ENCODE measurements at places on chromosomes 5 and 9.

GRCh38 chr9:103183701-103184171, 188.6 kb downstream of the CYLC2 start:
- no peak for DNase-seq

GRCh38 chr5:148091991-148092964, 28.5 kb downstream of the SPINK5 start:
- no peak for DNase-seq

- no peak for DNase-seq
These were observed 24.2 kb upstream of the SIL1 start for GRCh38 chr5:139222346-139222745.

DNA sequence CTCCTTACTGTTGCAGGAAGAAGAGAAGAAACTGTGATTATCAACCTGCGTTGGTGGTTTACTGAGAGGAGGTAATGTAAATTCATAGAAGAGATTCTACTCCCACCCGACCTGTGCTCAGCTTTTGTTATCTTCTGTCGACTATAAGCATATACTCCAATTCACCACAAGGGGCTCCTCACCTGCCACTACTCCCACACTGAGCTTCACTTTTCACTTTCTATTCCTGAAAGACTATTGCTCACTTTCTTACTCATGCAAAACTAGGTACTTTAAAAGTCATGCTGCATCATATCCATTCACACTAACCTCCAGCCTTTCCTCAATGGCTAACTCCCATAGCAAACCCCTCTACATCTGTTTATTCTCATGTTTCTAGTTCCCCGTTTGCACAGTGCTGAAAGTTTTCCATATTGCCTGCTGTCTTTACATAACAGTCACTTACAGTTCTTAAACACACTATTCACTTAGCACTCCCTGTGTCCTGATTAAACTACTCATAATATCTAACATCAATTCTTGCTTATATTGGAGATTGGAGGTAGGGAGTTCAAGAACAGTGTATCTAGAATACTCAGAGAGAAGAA, 1062.6 kb downstream of the NR2F1-AS1 start:
- peak; percentile 74 for DNase-seq

DNA sequence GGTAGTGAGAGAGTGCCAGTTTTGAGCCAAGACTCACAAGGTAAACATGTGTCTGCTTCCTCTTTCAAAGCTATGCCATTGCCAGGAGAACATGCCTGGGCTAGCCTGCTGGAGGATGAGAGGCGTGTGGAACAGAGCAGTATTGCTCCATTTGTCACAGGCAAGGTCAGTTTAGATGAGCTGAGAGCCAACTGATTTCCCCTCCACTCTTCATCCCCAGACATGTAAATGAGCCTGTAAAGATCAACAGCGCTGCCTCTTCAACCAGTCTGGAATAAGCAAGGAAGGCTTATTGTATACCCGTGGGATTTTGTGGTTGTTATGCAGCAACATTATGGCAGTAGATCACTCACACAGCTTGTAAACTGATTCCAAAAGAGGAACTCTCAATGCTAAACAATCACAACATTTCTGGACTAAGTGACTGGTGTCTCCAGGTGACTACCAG, 8.2 kb upstream of the GDNF start:
- DNase-seq = no peak

- no peak for DNase-seq
These were observed 62.0 kb upstream of the RNF130 start for GRCh38 chr5:180133551-180133950.

GRCh38 chr9:72013292-72013760, 47.1 kb downstream of the C9orf57 start:
- no peak for DNase-seq

GRCh38 chr5:168772316-168772961, 193.3 kb upstream of the PANK3 start:
- no peak for DNase-seq

GRCh38 chr9:130365323-130365721, 79.4 kb upstream of the ASS1 start:
- no peak for DNase-seq

DNA sequence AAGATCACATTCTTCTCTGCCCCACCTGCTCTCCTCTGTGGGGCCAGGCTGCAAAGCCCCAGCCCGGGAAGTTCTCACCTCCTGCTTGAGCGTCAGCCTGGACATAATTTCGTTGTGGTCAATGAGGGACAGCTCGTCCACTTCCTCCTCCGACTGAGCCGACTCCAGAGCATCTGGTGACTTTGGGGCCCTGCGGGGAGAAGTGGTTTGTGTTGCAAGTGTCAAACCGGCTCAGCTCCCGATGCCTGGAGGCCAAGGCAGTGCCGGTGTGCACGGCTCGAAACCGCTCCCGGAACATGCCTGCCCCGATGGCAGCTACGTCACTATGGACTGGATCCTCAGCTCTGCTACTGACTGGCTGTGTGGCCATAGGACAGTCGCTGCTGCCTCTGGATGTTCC, 52.8 kb downstream of the PRRT1B start:
- DNase-seq = no peak

DNA sequence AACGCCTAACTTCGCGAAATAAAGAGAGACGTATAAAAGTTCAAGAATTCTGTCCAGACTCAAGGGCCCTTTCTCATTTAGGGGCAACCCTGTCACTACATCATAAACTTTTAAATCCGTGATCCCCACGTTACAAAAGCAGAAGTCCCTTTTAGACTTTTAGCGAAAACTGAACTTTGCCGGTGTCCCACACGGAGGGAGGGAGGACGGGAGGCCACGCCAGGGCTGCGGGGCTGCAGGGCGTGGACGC, 515 bp upstream of the F2R start:
- no peak for DNase-seq

DNA sequence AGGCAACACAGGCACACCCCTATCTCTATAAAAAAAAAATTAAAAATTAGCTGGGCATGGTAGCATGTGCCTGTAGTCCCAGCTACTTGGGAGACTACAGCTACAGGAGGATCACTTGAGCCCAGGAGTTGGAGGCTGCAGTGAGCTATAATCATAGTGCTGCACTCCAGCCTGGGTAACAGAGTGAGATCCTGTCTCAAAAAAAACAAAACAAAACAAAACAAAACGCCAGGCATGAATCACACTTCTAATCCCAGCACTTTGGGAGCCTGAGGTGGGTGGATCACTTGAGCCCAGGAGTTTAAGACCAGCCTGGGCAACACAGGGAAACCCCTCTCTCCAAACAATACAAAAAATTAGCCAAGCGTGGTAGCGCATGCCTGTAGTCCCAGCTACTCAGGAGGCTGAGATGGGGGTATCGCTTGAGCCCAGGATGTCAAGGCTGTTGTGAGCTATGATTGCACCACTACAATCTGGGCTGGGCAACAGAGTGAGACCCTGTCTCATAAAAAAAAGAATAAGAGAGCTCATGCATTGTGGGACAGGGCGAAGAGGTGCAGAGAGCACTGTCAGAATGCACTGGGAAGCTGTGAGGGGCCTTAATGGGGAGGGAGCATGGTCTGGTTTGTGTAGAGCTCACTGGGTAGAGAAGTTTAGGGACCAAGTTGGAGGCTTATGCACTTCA, 8.4 kb upstream of the SAP30L start:
- no peak for DNase-seq

DNA sequence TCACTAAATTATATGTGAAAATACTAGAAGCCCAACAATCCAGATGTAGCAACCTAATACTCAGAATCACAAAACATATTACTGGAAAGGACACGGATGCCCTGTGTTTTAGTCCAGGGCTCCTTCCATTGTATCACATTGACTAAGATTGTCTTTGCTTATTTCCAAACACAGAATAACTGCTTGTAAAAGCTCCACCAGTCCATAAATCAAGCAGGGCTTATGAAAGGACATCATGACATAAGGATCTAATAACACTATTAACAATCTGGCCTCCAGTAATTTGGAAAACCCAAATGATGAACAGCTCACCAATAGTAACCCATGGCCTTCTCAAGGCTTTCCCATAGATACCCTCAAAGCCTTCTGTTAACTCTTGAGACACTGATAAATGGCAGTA, 39.8 kb downstream of the WDR41 start:
- no peak for DNase-seq

- DNase-seq = no peak
These were observed 865.0 kb upstream of the ACO1 start for GRCh38 chr9:31519424-31519823.

DNA sequence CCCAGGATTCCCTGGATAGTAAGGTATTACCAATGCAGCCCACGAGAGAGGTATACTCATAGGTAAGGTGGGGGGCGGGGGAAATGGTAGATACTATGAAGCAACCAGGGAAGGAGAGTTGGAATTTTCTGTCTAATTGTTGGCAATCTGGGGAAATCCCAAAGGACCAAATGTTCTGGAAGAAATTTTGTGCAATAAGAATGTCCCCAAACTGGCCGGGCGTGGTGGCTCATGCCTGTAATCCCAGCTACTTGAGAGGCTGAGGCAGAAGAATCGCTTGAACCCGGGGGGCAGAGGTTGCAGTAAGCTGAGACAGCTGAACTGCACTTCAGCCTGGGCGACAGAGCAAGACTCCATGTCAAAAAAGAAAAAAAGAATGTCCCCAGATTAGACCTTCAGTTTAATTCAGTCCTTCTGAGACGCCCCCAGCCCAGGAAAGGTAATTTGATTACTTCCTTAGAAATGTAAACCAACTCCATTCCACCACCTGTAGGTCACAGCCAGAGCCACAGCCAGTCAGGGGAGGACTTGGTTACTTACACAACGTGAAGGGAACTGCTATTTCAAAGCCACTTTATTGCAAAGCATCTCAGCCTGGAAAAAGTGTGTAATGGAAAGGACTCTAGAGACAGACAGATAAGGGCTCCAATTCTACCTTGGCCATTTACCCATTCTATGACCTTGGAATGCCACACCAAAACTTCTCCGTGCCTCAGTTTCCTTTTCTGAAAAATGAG, 50.0 kb upstream of the KLF4 start:
- DNase-seq = peak; percentile 64

GRCh38 chr5:33379757-33380156, 61.0 kb upstream of the TARS1 start:
- DNase-seq = peak; percentile 76

- DNase-seq = no peak
These were observed 32.1 kb downstream of the ARL15 start for GRCh38 chr5:54278036-54278830.

DNA sequence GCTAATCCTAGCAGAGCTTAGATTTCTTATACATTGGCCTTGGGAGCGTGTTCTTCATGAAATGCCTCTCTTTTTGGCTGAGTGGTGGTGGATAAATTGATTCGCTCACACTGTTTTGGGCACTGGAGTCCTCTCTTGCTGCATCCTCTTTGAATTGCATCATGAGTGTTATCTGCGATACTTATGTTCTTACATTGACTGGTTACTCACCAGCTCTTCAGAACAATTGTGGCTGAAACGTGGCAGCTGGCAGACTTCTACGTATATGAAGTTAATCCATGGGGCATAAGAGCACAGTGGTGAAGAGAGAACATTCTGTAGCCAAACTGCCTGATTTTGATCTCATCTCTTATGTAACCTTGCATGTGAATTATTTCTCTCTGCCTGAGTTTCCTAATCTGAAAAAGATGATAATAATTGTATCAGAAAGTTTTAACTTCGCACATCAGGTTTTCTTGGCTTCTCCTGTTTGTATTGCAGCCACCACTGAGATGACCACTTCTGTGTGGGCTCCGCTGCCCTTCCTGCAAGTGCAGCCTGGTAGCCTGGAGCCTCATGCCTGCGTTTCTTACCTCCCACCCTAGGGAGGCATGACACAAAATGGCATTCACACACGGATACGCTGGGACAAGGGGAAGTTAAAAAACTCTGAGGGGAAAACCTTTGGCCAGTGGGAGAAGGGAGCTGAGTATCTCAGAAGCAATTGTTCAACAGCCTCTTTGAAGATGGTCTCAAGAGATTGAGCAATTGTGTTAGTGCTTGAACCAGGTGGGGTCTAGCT, 295.2 kb downstream of the ARHGAP26 start:
- DNase-seq = no peak

- DNase-seq = peak; percentile 44
These were observed 79.9 kb downstream of the FNBP1 start for GRCh38 chr9:129962889-129963703.

- DNase-seq = no peak
These were observed 1.8 kb downstream of the SEMA5A start for GRCh38 chr5:9544056-9544455.

GRCh38 chr5:44160369-44160768, 228.9 kb downstream of the FGF10 start:
- DNase-seq = no peak

DNA sequence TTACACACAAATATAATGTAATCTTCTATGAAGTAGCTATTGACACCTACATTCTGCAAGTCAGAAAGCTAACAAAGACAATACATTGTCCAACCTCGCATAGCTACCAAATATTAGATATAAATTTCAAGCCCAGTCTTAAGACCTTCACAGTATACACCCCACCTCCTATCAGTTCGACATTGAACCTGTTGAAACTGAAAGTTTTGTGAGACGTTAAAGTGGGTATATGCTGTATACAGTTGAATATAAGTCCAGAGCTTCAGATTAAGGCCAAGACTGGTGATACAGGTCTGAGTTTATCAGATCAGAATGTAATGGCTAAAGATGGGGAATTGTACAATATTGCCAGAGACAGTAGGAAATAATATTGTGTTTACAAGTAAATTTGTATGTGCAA, 489.3 kb upstream of the RORB start:
- no peak for DNase-seq

GRCh38 chr5:61677220-61677619, 345.2 kb downstream of the ZSWIM6 start:
- DNase-seq = no peak

GRCh38 chr5:108615216-108615615, 132.5 kb upstream of the FER start:
- DNase-seq = no peak

GRCh38 chr5:33033516-33033915, 322.4 kb downstream of the NPR3 start:
- DNase-seq = no peak

DNA sequence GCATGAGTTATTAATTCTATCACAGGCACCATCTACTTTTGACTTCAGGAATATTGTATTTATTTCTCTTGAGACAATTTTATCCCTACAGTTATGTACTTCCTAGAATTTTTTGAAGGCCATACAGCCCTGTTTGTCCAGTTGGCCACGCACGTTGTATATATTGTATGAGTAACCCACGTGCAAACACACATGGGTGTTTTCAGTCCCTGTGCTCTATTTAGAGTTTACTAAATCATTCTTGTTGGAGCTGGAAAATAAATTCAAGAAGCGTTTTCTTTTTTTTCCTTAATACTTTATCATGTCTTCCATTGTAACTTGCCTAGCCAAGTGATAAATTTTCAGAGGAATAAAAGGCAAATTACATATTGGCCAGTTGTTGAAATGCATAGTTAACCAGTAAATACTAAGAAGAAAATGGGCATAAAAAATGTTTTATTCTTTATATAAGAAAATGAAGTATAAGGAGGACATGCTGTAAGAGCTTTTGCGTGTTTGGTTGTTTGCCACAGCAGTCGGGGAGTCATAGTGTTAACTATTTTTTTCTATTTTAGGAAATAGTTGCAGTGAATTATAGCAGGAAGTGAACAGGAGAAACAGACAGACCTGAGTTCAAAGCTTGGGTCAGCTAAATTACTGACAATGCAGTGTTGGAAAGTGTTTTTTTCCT, 86.4 kb upstream of the MINAR2 start:
- DNase-seq = no peak

GRCh38 chr5:165579911-165580310, 2074.5 kb downstream of the MAT2B start:
- no peak for DNase-seq

- no peak for DNase-seq
These were observed 10.4 kb upstream of the TRIM14 start for GRCh38 chr9:98129451-98129881.

- DNase-seq = no peak
These were observed 12.1 kb downstream of the PIK3R1 start for GRCh38 chr5:68227532-68228160.

GRCh38 chr9:93295031-93295430, 111.1 kb downstream of the WNK2 start:
- DNase-seq = peak; percentile 45

All from iPS-NIHi11 (cell line).